Ammon's horn (tissue), 1 donor: ENCODE measurements at places on chromosomes 11 and 22.
A peak's percentile ranks its signal among the peaks of the same experiment; 100 is the strongest.

DNA sequence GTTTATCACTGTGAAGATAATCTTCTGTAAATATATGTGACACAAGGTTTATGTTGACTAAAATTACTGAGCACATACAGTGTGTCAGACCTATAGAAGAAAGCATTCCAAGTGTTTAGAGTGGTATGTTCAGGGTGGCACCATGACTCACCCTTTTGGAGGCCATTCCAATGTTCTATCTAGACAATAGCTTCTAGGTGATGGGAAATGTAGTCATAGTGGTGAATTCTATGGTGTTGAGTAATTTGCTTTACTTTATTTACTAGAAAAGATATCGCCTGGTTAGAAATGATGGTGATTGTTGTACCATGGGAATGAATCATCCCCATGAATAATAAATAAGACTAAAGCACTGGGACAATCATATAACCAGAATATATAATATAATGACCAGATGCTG, 72.9 kb upstream of the OR4C15 start:
- no peak for DNase-seq

DNA sequence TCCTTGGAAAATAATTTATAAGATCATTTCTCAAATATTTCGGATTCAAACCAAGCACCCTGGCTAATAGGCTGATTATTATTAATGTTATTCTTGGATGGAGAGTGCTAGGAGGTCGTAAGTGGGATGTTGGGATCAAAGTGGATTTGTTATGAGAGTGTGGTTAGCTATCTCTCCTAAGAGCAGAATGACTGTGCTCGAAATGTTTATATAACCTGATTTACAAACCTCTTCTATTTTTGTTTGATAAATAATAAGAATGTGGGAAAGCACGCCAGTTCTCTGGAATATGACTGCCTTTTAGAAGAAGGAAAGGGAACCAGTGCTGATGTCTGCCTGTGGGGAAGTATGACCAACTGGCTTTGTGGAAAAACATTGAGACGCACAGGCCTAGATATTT, 527.5 kb downstream of the NTM start:
- no peak for DNase-seq

GRCh38 chr11:57406337-57406904, 16.0 kb upstream of the PRG2 start:
- DNase-seq = no peak

DNA sequence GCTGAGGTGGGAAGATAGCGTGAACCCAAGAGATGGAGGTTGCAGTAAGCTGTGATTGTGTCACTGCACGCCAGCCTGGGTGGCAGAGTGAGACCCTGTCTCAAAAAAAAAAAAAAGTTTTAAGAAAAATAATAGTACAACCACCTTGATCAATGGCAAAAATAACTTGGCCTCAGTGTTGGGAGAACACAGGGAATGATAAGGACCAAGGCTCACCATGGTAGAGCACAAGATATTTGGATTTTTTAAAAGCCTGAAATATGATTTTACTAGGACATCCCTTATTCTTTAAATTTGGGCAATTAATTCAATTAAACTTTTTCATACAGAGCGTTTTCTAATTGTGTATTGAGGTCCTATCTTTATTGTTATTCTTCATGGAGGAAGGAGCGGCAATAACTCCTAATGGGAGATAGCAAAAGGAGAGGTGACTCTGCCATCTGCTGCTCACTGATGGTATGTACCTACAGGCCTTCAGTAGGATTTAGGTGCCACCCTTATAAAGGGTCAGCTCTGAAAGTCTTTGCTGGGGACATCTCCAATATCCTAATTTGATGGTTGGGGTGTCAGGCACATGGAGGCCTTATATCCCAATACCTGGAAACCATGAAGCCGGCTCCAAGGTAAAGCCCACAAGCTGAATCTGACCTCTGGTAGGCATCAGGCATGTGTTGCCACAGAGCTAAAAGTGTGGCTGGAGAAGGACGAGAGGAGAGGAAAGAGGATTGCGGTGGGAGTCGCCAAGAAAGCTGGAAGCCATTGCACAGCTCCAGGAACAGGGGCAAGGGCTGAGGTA, 21.9 kb upstream of the POLD3 start:
- peak; percentile 52 for DNase-seq

DNA sequence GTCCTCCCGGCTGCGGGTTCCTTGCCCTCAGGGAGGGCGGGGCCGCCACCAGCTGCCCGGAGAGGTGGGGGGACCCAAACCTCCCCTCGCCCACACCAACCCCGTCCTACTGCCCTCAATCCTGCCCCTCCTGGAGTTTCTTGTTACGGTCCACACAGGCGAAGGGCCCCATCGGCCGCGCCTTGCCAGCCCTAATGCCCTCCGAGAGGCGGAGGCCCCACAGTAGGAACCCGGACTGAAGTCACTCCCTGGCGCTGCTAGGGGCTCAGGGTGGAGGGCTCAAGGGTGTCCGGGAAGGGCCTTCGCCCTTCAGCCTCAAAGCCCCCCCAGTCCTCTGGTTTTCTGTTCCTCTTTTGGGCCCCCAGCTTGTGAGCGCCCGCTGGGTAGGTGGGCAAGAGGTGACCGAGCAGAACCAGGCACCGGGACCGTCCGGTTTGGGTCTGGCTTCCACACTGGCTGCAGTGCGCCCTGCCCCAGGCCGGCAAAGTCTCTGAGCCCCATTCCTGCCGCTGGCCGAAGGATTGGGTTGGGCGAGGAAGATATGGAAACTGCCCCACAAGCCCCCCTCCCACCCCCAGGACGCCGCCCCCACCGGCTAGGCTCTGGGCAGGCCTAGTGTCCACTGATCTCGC, 24.5 kb downstream of the DUSP8 start:
- no peak for DNase-seq

GRCh38 chr11:92380882-92381281, 156.3 kb downstream of the FAT3 start:
- no peak for DNase-seq

- DNase-seq = no peak
Measured at GRCh38 chr11:132623511-132623910, 908.8 kb downstream of the OPCML start.

GRCh38 chr11:61762798-61763197, 10.4 kb downstream of the MYRF start:
- DNase-seq = no peak

DNA sequence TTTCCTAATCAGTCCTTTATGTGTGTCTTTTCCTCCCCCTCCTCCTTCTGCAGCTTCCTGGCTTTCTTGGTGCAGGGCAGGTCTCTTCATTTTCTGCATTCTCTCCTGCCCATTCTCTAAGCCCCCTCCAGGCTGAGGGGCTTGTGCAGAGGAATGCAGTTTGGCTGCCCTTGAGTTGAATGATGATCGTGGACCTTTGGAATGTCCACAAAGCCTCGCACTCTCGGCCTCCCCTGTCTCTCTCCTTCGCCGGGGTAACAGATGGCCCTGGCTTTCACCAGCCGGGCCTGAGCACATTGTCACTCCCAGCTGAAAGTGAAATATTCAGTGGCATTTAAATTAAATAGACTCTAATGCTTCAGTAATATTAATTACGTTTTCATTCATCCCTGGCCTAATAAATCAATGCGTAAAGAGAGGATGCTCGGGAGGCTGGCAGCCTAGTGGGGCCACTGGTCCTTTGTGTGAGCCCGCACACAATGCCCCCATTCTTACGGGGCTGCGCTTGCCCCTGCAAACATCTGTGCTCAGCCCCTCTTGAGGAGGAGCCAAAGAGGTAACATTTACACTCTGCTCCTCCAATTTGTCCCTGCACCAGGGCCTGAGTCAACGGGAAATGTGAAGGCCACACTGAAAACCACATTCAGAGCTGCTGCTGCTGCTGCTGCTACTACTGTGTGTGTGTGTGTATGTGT, 64.9 kb upstream of the PAX6 start:
- no peak for DNase-seq

DNA sequence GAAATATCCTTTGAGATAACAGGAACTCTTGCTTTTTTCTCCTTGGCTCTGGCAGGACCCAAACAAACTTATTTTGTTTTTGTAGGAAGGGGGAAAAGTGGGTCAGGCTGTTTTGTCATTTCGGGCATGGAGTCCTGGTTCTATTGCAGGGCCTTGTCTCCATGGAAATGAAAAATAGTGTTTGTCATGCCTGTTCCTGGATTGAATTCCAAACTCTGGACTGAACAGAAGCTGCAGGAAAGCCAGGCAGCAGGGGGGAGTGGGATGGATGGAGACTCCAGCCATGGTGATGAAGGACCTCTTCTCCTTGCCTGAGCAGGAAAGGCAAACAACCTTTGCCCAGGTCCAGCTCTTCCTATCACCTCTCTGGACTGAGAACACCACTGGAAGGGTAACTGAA, 87.0 kb downstream of the SCN3B start:
- DNase-seq = peak; percentile 71

DNA sequence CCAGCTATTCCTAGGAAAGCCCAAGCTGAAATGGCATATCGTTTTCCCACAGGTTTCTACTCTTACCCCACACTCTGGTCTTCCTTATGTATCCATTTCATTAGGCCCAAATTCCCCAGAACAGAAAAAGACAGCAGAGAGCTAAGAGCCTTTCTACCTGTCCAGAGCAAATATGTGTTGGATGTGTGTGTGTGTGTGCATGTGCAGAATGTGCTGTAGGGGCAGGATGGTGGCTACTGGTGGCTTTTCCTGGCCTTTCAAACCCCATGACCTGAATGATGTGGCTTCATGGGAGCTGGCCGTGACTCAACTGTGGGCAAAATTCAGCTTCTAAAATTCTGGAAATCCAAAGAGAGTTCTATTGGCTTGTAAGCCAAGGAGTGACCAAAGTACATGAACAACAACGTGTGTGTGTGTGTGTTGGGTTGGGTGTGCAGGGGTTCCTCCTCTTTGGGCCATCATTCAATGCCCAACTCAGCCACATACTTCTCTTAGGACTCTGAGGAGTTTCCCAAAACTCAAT, 421.4 kb upstream of the CADM1 start:
- no peak for DNase-seq

DNA sequence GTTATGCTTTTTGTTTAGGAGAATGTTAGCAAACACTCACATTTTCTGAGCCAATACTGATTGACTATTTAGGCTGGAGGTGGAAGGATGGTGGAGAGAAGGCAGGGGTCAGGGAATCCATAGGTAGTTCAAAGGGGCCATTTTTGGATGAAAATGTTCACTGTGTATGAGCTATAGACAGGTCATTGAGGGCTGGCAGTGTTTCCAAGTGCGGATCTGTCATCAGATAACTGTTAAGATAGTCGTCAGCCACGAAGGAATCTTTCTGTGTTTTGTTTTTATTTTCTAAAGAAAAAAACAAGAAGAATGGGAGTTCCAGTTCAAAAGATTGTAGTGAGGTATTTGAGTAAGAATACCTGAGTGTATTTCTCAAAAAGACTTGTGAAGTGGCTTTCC, 3.1 kb downstream of the KCNJ5 start:
- DNase-seq = no peak

DNA sequence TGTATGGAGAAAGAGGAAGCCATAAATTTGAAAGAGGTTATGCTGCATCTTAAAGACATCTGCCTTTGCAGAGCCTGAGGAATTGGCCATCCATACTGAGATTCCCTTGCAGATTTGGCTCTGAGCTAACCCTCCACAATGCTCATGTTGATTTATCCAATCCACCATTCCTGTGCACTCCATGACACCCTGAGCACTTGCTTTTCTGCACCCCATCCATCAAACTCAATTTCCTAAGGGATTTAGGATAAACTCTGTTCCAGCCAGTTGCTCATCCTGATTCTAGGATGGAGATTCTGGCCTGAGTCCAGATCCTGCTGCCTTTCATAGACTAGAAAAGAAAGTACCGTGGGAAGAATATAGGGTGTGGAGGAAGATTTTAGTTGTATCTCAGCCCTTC, 379.2 kb upstream of the LARGE1 start:
- DNase-seq = no peak
